ENCODE measurements at places on chromosomes 2 and 18. TPM values are rescaled to one million over a fixed set of nuclear protein-coding genes. Genes with fewer than 3 reads are reported as not detected.
A peak's percentile ranks its signal among the peaks of the same experiment; 100 is the strongest.

GRCh38 chr2:12350821-12351220, 365.9 kb upstream of the TRIB2 start:
- H3K27me3 ChIP-seq: no peaks in the 10 kb centered on the region
- no peaks in the 10 kb centered on the region for H3K4me1 ChIP-seq
- no peak overlapping the region for H3K4me3 ChIP-seq

DNA sequence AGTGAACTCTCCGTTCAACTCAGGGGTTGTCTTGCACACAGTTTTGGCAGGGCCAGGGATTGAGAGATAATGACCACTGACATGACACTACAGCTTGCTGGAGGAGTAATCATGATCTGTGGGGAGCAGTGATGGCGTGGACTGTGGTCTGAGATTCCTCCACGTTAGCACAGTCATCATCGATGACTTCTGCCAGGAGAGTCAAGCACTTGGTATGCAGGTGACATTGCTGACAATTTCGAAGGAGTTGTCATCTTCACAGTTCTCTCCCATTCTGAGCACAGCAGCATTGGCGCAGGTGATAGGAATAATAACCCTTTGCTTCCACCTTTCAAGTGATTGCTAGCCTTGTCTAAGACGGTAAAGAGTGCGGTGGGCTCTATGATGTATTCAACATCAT, 79.8 kb downstream of the SGPP2 start:
- H3K27me3 ChIP-seq: peaks cover 2% of the 10 kb centered on the region
- no peak for DNase-seq
- H3K4me3 ChIP-seq: no peak overlapping the region

DNA sequence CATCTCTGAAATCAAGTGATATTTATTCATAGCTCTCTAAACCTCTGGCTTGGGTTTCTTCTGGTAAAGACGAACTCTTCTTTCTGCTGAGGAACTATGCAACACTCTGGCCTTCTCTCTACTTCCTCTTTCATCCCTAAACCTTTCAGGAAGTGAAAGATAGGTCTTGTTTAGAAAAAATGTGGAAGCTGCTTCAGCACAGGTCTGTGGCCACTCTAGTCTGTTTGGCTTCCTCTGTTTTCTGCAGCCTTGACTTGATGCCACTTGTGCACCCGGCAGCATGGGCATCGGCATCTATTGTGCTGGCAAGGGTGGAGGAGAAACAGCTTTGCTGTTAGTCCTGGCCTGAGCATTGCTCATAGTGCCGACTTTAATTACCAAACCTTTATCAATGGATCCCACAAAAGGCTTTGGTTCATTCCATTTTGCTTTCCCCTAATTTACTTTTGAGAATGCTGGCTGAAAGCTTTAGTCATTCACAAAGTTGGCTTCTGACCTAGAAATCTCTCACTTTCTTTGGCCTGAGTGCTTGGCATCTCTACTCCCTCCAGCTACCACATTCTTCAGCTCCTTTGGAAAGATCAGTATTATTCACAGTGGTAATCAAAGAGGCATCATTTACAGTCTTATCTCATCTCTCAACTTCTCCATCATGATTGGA, 32.0 kb upstream of the GPR39 start:
- no peak overlapping the region for H3K4me3 ChIP-seq
- no peaks in the 10 kb centered on the region for H3K36me3 ChIP-seq
- H3K27me3 ChIP-seq: no peaks in the 10 kb centered on the region
- no peaks in the 10 kb centered on the region for H3K4me1 ChIP-seq
- H3K27ac ChIP-seq: no peak overlapping the region

SLC9A4 gene
- 0.11 TPM for total RNA-seq

DNA sequence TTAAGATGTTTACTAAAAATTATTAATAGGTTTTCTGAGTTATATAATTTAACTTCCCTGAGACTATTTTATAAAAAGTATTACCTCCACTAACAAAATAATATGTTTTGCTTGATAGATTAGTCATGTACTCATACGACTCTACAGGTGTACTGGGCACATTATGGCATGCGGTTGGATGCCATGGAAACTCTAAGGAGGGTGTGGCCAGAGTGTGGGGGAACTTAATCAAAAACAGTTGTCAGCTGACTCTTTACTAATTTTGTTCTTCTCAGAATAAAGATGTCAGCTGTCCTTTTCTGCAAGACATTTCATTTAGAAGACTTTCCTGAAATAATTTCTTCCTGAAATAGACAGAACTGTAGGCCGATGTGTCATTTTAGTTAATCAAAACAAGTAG, 228.3 kb upstream of the SIX3 start:
- H3K27me3 ChIP-seq: no peaks in the 10 kb centered on the region
- no peak overlapping the region for H3K4me3 ChIP-seq
- peaks cover 4% of the 10 kb centered on the region for H3K4me1 ChIP-seq
- H3K27ac ChIP-seq: no peak overlapping the region
- H3K36me3 ChIP-seq: no peaks in the 10 kb centered on the region
- DNase-seq: peak; percentile 9

DNA sequence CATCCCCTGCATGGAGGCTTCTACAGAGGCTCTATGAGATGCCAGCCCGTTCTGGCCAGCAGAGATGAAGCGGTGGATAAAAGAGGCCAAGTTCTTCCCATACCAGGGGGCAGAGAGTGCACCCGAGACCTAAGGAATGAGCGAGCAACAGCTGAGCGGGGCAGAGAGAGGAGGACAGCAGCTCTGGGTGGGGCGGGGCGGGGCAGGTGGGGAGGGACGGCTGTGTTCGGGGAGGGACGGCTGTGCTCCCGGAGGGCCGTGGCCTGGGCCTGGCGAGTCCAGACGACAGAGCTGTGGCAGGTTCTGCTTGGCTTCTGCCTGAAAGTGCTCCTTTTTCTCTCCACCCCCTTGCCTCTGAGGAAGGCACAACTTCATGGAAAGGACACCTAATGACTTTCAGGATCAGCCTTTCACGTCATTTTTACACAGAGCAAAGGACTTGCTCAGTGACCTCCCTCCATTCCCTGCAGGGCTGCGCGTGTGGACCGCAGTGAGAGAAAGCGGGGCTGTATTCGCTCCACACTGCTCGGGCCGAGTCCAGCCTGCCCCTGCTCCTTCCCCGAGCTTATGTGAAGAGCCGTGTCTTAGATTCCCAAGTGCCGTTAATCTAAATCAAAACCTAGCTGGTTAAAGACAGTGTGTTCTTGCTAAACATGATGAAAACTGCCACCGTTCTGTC, 232.9 kb downstream of the HDAC4 start:
- H3K27ac ChIP-seq: no peak overlapping the region
- peaks cover 13% of the 10 kb centered on the region for H3K4me1 ChIP-seq
- H3K27me3 ChIP-seq: no peaks in the 10 kb centered on the region
- H3K36me3 ChIP-seq: peaks cover 31% of the 10 kb centered on the region
- no peak overlapping the region for H3K4me3 ChIP-seq

SMAD2 gene
- total RNA-seq: 169 TPM

- H3K27me3 ChIP-seq: no peaks in the 10 kb centered on the region
- DNase-seq: no peak
- no peaks in the 10 kb centered on the region for H3K4me1 ChIP-seq
Observed at GRCh38 chr2:112938904-112939303, 27.9 kb downstream of the IL37 start.

DNA sequence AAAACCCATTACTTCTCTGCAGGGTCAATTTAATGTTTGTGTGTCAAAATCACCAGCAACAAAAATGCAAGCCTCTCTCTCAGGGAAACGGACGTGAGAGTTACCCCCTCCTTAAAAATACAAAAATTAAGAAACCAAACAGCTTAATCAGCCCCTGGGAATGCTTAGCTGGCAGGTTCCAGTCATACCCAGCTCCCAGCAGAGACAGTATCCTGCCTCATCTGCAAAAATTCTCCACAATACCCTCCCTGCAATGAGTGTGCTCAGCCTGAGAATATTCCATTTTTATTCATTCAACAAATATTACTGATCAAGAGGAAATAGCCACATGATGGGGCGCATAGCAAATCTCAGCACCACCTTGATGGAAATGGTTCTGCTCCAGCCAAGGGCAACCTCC, 36.3 kb downstream of the ST8SIA5 start:
- peaks cover 4% of the 10 kb centered on the region for H3K27me3 ChIP-seq
- no peaks in the 10 kb centered on the region for H3K4me1 ChIP-seq
- DNase-seq: no peak
- H3K4me3 ChIP-seq: no peak overlapping the region

DNA sequence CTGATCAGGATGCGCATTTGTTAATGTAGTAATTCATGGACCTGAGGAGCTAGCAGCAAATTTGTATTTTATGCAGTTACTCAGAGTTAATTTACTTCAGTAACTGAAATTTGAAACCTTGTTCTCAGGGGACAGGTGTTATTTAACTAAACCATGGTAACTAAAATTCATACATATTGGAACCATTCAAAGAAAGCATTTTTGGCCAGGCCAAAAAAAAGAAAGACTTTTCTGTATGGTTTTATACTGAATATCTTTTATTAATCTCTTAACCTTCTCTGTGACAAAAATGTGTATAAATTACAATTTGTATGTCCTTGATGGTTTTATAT, 4.4 kb upstream of the KLHL23 start:
- DNase-seq: no peak
- H3K27me3 ChIP-seq: peaks cover 18% of the 10 kb centered on the region
- peaks cover 4% of the 10 kb centered on the region for H3K4me1 ChIP-seq
- no peak overlapping the region for H3K27ac ChIP-seq
- no peaks in the 10 kb centered on the region for H3K36me3 ChIP-seq

GRCh38 chr2:204129591-204130294, 193.2 kb downstream of the ICOS start:
- H3K4me1 ChIP-seq: no peaks in the 10 kb centered on the region
- DNase-seq: no peak
- H3K27ac ChIP-seq: no peak overlapping the region
- H3K4me3 ChIP-seq: no peak overlapping the region

GRCh38 chr2:174327841-174328113, 7.0 kb upstream of the SP9 start:
- DNase-seq: no peak
- peaks cover 79% of the 10 kb centered on the region for H3K27me3 ChIP-seq
- no peak overlapping the region for H3K4me3 ChIP-seq
- peaks cover 29% of the 10 kb centered on the region for H3K4me1 ChIP-seq
- H3K36me3 ChIP-seq: no peaks in the 10 kb centered on the region

NCOA1 gene
- total RNA-seq: 29.3 TPM

- no peak overlapping the region for H3K4me3 ChIP-seq
- H3K36me3 ChIP-seq: no peaks in the 10 kb centered on the region
- no peaks in the 10 kb centered on the region for H3K4me1 ChIP-seq
- H3K27me3 ChIP-seq: no peaks in the 10 kb centered on the region
- no peak for DNase-seq
- no peak overlapping the region for H3K27ac ChIP-seq
Observed at GRCh38 chr18:8461544-8461943, 147.7 kb upstream of the RAB12 start.

- no peak overlapping the region for H3K4me3 ChIP-seq
- peaks cover 2% of the 10 kb centered on the region for H3K27me3 ChIP-seq
- DNase-seq: no peak
- no peaks in the 10 kb centered on the region for H3K4me1 ChIP-seq
- H3K27ac ChIP-seq: no peak overlapping the region
Observed at GRCh38 chr2:53018825-53019425, 748.7 kb upstream of the CHAC2 start.

GRCh38 chr2:96203130-96204028, 5.2 kb downstream of the STARD7 start:
- no peak for DNase-seq
- H3K4me1 ChIP-seq: peaks cover 77% of the 10 kb centered on the region
- no peaks in the 10 kb centered on the region for H3K27me3 ChIP-seq
- peaks cover 44% of the 10 kb centered on the region for H3K36me3 ChIP-seq

PLGLB2 gene
- total RNA-seq: 0.54 TPM

ASTL gene
- total RNA-seq: 2.5 TPM

- H3K27me3 ChIP-seq: no peaks in the 10 kb centered on the region
- no peak overlapping the region for H3K4me3 ChIP-seq
- no peak overlapping the region for H3K27ac ChIP-seq
- peaks cover 28% of the 10 kb centered on the region for H3K4me1 ChIP-seq
Observed at GRCh38 chr2:127873707-127874303, 12.0 kb downstream of the AMMECR1L start.

GRCh38 chr2:221911321-221911720, 339.2 kb upstream of the EPHA4 start:
- no peaks in the 10 kb centered on the region for H3K36me3 ChIP-seq
- H3K27ac ChIP-seq: no peak overlapping the region
- H3K27me3 ChIP-seq: peaks cover 2% of the 10 kb centered on the region

CD226 gene
- total RNA-seq: 56.9 TPM

GRCh38 chr18:68847219-68847837, 49.4 kb downstream of the CCDC102B start:
- no peak overlapping the region for H3K27ac ChIP-seq
- H3K4me1 ChIP-seq: no peaks in the 10 kb centered on the region
- H3K36me3 ChIP-seq: no peaks in the 10 kb centered on the region
- DNase-seq: no peak

DNA sequence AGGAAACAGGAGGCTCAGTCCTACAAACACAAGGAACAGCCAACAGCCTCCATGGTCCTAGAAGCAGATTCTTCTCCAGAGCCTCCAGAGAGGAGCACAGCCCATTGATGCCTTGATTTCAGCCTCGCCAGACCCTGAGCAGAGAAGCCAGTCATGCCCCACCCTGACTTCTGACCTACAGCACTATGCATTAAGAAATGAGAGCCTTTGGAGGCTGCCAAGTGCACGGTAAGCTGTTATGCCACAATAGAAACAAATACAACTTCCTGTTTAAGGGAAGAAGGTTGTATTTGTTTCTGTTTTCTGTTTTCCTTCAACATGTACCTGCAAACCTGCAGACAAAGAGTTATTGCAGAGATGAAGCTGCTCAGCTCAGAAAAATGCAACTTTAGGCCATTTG, 181.3 kb upstream of the AGAP1 start:
- H3K36me3 ChIP-seq: no peaks in the 10 kb centered on the region
- no peak for DNase-seq
- H3K4me1 ChIP-seq: no peaks in the 10 kb centered on the region
- H3K4me3 ChIP-seq: no peak overlapping the region

DNA sequence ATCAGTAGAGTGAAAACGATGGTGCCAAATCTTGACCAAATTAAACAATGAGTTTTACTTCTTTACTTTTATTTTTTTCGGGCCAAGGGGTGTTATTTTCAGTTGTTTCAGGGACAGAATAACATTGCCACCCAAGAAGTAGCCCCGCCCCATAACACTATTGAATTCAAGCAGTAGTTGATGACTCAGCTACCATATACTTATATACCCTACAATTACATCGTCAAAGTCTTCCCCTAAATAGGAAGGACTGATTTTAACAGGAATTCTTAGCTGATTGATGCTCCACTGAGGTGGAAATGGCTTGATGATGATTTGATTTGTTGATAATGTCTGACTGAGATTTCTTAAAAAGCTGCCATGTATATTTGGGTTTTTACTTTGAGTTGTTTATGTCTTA, 24.7 kb downstream of the LYPD6B start:
- no peaks in the 10 kb centered on the region for H3K36me3 ChIP-seq
- no peak overlapping the region for H3K27ac ChIP-seq
- DNase-seq: no peak
- H3K4me3 ChIP-seq: no peak overlapping the region
- no peaks in the 10 kb centered on the region for H3K27me3 ChIP-seq

GREB1L gene
- not detected for total RNA-seq

- H3K36me3 ChIP-seq: peaks cover 51% of the 10 kb centered on the region
- no peak overlapping the region for H3K4me3 ChIP-seq
- no peak for DNase-seq
- no peak overlapping the region for H3K27ac ChIP-seq
- peaks cover 31% of the 10 kb centered on the region for H3K4me1 ChIP-seq
Observed at GRCh38 chr2:160275656-160276055, 75.6 kb upstream of the ITGB6 start.

SPATA3 gene
- 1.1 TPM for total RNA-seq

AKAIN1 gene
- not detected for total RNA-seq

CIDEA gene
- total RNA-seq: not detected

BCL2 gene
- 66.0 TPM for total RNA-seq

GRCh38 chr18:36752929-36753865, 75.6 kb downstream of the TPGS2 start:
- peaks cover 7% of the 10 kb centered on the region for H3K27me3 ChIP-seq
- H3K4me1 ChIP-seq: no peaks in the 10 kb centered on the region
- no peak for DNase-seq
- no peaks in the 10 kb centered on the region for H3K36me3 ChIP-seq
- no peak overlapping the region for H3K27ac ChIP-seq

Data from activated CD4-positive, alpha-beta T cell treated with anti-CD3 and anti-CD28 coated beads for 36 hours (primary cell).